ENCODE measurements at places on chromosomes 6 and 20.

DNA sequence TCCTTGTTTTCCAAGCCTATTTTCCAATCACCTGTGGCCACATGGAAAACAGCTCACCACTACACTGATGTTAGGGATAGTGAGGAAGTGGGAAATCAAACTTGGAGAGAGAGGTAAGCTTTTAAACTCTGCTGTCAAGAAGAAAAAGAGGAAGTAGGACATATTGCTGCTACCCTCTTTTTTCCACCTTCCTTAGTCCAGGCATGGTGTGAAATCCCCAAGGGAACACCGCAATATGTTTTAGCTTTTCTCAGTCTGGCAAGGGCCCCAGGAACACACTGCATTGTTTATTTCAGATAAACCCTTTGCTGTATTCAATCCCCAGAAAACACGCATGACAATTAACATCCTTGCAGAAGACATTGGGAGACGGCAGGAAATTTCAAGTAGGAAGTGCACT is 61.3 kb downstream of the HS3ST5 start:
- no peak for DNase-seq

DNA sequence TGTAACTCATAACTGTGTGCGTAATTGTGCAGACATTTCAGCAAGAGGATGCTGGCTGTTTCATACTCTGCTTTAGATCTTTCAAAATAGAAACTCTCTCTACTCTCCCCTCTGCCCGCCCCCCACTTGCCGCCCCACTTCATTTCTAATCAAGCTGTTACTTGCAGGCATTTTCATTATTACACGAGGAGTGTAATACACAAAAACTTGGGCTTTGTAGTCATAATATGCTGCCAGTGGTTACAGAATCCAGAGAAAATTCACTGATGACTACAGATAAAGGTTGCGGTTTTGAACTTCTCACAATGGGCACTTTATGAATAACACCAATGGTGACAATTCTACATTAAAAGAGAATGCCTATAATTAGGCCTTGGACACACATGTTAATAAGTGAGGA is 194.0 kb upstream of the POU3F2 start:
- DNase-seq, result no peak

DNA sequence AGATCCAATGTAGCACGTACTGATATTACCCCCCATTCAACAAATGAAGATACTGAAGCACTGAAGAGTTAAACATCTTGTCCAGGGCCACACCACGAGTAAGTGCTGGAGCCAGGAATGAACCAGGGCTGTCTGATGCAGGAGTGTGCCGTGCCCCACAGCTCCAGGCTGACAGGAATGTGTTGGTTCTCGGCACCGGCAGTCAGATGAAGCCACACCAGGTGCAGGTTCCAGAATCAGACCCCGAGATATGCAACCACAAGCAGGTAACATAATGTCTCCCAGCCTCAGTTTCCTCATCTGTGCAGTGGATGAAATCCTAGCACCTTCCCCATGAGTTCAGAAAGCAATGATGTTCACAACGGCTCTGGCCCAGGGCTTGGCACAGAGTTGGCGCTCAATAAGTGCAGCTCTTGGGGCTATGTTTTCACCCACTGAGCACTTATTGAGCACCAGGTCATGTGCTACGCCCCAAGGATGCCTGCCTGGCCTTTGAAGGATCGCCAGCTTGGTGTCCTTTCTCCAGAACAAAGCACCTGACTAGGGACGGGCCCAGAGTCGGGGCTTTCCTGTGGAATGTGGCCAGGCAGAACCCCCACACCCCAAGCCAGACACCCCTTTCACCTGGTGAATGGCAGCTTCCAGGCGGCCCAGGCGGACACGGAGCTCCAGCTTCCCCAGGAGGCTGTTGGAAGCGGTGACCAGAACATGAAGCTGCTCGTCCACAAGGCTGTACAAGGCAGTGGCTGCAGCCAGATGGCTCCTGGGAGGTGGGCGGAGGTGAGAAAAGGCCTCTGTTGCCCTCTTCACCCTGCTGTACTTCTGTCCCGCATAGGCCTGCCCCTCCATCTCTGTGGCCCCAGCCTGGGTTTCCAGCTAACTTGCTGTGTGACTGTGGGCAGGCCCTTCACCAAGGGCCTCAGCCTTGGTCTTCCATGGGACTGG is 41.3 kb downstream of the KIAA1755 start:
- DNase-seq, result no peak

DNA sequence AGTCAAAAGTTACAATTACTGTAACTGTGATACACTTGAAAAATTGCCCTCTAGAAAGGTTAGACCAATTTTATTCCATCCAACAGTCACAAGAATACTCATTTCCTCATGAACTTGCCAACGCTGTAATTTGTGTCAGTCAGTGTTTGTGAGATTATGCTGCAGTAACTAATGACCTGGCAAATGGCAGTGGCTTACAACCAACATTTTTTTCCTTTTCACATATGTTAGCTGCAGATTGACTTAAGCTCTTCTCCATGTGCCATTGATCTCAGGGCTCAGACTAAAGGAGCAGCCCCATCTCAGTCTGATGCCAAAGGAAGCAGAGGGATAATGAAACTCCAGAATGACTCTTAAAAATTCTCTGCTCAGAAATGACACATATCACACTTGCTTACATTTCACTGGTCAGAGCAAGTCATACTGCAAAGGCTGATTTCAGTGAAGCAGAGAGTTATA is 92.3 kb upstream of the ELOVL5 start:
- no peak for DNase-seq

GRCh38 chr6:25363427-25363826 is 84.3 kb downstream of the CARMIL1 start:
- no peak for DNase-seq

DNA sequence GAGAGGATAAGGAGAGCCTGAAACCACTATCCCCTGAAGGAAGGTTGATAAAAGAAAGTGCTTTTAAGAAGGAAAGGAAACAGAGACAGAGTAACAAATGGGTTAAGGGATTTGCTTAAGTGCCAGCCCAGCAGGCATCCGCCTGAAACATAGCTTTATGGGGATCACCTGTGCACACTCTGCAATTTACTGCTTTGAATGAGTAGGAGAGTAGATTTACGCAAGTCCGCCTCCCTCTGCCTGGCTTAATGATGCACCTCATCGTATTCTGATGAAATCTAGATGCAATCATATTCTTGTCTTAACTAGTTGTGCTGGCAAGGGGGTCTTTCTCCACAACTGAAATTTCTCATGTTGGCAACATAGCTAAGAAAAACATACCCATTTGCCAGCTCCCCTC is 101.1 kb upstream of the ID4 start:
- no peak for DNase-seq

DNA sequence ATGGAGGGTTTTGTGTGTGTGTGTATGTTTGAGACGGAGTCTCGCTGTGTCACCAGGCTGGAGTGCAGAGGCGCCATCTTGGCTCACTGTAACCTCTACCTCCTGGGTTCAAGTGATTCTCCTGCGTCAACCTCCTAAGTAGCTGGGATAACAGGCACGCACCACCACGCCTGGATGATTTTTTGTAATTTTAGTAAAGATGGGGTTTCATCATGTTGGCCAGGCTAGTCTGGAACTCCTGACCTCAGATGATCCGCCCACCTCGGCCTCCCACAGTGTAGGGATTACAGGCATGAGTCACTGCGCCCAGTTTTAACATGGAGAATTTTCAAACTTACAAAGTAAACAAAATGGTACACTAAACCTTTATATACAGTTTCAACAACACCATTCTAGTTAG is 22.8 kb downstream of the AMD1 start:
- no peak for DNase-seq
